Activated T-helper 1 cell treated with anti-CD3 and anti-CD28 coated beads, Interleukin-12 subunit alpha, Interleukin-12 subunit beta, Interleukin-2, Interleukin-4 antibody, amounts not matched to agents 30 ng/mL and 10 ng/mL and 1 ng/mL, durations not matched to agents 14 hours and 24 hours and 36 hours (primary cell): ENCODE measurements at places on chromosomes 1 and 21. TPM values are rescaled to one million over a fixed set of nuclear protein-coding genes. Genes with fewer than 3 reads are reported as not detected.

HORMAD1 gene
- total RNA-seq, result not detected in 2 replicates

ZBTB18 gene
- 5.3 and 5.7 TPM in 2 replicates for total RNA-seq

RAP1GAP gene
- total RNA-seq, result 0.23 and 0.81 TPM in 2 replicates

NCF2 gene
- total RNA-seq, result 4.8 and 5.9 TPM in 2 replicates

UBE4B gene
- 31.3 and 32.5 TPM in 2 replicates for total RNA-seq

ANKRD35 gene
- total RNA-seq, result 0.37 and 0.52 TPM in 2 replicates

MFN2 gene
- total RNA-seq, result 88.1 and 95.4 TPM in 2 replicates

CD1E gene
- not detected in 2 replicates for total RNA-seq

ALG14 gene
- 1.9 and 2.4 TPM in 2 replicates for total RNA-seq

NPHS2 gene
- not detected in 2 replicates for total RNA-seq

ELOVL1 gene
- total RNA-seq, result 81.8 and 85.7 TPM in 2 replicates
